Renal cortex interstitium (tissue), 15 donors: ENCODE measurements at places on chromosomes 7 and 10. TPM values are rescaled to one million over a fixed set of nuclear protein-coding genes. Genes with fewer than 3 reads are reported as not detected.

DNA sequence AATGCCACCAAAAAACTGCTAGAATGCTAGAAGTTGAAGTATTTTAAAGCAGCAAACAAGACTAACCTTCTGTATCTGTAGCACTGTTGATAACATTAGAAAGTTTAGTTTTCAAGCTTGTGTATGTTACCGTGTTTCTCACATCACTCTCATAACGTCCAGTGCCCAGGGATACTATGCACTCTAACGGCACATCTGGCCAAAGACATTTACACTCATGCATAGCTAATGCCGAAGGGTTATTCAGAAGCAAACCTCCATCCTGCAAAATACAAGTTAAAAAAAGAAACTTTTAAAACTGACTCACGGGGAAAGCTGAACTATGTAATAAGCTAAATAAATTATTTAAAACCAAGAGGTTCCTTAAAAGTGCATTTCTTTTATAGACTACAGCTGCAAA, 22.9 kb upstream of the NRCAM start:
- DNase-seq = no peak

STEAP2 gene
- 20.4 TPM for polyA plus RNA-seq

DNA sequence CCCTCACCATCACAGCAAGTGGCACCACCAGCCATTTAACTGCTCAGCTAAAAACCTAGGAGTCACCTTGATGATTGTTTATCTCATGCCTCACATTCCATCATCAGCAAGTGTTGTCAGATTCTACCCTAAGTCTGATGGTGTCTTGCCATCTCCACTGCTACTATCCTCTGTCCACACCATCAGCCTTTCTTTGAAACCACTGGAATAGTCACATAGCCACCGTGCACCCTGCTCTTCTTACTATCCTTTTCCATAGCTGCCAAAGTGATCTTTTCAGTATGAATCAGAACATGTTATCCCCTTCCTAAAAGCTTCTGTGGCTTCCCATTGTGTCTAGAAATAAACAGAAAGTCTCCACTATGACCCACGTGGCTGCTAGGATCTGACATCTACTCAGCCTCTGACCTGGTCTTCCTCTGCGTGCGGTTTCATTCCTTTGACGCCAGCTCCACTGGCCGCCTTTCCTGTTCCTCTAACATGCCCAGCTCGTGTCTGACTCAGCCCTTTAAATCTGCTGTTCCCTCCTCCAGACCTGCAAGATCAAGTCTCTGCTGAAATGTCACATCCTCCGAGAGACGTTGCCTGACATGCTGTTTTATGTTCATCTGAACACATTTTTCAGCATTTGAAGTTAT, 16.5 kb upstream of the CHN2 start:
- no peak for DNase-seq

DNA2 gene
- 11.3 TPM for polyA plus RNA-seq

GRCh38 chr7:179948-180694, 12.2 kb upstream of the FAM20C start:
- DNase-seq = no peak

CHAT gene
- polyA plus RNA-seq = not detected

GRCh38 chr7:311131-311680, 21.2 kb downstream of the FOXL3 start:
- DNase-seq = no peak

- no peak for DNase-seq
These were observed 173.9 kb downstream of the ZNF438 start for GRCh38 chr10:30857803-30858202.

DNA sequence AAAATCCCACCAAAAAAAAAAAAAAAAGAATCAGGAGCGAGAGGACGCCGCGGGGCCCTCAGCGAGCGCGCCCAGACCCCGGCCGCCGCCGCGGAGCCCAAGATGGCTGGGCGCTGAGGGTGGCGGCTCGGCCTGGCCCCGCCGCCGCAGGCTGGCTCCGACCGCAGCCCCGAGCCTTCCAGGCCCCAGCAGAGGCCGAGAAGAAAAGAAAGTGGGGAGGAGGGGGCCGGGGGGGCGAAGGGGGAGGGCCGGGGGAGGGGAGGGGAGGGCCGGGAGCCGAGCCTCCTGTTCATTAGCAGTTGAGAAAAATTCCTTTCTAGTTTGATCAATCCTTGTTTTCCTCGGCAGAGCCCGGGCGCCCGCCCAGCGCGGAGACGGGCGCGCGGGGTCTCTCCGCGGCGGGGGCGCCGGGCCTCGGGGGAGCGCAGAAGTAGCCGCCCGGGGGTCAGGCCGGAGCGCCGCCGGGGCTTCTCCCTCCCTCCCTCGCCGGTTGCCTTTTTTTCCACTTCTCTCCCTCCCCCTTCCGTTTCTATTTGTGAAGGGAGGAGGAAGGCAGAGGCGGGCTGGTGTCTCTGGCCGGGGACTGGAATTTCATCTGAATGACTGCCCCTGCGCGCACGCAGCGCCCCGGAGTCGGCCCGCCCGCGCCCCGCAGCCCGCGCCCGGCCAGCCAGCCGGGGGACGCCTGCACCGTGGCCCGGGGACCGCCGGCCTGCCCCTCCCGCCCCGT, 778 bp upstream of the TRIM8 start:
- no peak for DNase-seq

GRCh38 chr10:87642988-87643387, 16.7 kb upstream of the PAPSS2 start:
- DNase-seq = no peak

DNA sequence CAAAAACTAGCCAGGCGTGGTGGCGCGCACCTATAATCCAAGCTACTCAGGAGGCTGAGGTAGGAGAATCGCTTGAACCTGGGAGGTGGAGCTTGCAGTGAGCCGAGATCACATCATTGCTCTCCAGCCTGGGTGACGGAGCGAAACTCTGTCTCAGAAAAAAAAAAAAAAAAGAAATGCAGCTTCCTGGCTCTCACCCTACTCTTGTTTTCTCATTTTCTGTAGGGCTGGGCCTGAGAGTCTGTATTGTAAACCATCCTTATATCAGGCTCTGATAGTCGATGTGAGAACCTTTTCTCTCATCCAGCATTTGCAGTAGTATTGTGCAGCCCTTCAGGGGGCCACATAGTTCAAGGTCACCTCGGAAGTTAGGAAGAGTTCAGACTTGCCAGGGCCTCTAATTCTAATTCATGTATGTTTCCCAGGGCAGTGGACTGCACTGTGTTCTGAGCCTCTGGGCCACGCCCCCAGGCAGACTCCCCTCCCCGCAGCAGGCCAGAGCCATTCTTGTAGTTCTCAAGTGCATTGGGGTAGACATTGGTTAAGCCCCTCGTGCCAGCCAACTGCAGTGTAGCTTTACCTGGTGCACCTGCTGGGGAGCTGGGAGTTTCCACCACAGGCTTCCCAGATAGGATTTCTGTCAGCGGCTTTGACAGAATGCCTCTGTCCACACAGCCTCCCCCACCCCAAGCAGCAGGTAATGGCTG, 38.3 kb upstream of the PDCD4 start:
- DNase-seq = no peak

DNA sequence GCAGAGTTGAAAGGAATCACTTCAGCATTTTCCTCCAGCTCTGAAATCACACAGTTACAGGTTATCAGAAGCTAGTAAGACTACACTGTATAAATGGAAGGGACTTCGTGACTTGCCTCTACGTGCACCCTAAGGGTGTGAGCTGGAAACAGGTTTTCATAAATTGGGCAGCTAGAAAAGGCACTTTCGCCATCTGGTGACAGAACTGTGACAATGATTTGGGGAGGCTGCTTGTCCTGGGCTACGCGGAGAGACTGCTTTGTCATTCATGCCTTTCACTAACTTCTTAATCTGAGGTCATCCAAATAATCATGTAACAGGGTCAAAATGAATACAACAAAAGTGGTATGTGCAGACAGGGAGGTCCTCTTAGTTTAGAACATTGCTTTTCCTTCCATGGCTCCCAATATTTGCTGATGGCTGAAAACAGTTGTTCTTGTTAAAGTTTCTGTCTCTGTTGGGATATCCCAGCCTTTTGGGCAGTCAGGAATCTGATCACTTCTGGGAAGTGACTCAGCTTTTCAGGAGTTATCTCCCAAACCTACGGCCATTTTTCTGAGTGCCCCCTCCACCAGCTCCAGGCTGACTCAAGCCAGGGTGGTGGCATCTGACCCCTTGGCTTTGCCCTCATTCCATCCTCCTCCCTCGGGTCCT, 17.8 kb downstream of the VWC2 start:
- no peak for DNase-seq

DNA sequence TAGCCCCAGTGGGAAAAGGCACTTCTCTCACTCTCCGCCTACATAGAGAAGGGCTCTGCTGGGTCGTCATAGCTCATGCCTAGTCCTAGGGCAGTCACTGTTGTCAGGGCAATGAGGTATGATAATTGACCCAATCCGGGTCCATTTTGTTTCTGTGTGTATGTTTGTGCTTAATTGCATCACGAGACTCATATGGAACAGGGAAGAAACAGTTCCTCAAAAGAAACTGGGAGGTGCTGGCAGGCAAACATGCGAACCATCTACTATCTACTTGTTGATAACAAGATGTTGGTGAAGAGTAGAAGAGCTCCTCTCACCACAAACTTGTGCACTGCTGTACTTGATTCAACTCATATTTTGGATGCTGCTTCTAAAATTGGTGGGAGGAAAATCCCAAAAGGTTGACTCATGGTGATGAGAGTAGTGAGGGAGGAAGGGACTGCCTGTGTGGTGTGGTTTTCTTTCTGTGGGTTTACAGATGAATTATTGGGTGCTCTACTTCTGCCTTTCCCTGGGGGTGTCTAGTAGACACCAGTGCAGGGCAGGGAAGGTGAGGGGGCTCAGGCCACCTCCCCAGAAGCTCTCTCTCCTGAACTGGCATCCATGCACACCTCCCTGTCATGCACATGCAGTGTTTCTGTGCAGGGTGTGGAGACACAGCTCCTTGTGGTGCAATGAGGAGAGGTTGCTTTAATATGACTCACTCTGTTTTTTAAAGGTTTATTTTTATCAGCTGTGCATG, 29.4 kb downstream of the LSMEM1 start:
- no peak for DNase-seq

DNA sequence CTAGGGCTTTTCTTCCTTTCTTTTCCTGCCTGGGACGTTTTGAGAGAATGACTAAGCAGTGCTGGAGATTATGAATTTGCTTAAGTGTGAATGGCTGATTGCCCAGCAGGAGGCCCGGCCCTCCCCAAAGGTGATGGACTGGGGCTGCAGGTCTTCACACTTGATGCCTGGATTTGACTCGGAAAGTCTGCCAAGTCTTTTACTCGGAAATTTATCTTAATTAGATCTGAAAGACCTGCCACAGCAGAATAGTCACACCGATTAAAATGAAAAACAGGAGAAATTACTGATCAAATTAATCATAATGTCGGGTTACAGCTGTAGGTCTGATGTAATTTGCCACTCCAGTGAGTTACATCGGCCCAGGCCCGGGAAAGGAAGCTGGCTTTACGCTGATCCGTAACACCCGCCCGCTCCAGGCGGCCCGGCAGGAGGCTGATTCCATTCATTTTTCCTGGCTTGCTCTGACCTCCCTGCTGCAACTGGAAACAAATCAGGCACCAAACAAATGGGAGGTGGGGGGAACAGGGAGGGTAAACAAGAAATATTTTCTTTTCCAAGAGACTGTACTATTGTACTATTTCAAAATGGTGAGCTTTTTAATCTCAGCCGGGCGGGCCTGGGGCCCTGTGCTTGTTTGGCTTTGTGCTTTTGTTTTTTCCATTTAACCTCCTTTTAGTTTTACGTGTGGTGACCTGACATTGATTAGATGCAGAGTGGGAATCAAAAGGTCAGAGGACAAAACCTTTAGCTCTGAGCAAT, 212.4 kb upstream of the YAE1 start:
- DNase-seq = peak; percentile 79

LIPK gene
- not detected for polyA plus RNA-seq

SBDS gene
- 105 TPM for polyA plus RNA-seq

DNA sequence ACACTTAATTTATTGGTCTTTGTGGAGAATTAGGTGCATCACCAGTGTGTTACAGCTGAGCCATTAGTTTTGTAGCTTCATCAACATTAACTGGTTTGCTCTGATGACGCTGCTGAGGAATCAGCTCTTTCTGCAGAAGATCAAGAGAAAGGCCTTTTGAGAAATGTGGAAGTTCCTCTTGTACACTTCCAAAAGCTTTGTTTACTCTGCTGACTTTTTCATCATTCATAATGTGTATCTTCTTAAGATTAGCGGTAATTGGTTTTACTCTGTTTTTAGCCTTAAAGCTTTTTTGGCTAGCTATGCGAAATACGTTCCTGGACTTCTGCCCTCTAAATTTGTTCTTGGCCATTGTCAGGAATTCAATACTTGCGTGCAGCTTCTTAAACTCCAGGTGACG, 8.2 kb upstream of the PHYH start:
- DNase-seq = no peak

GDF10 gene
- polyA plus RNA-seq = 1.5 TPM

DNA sequence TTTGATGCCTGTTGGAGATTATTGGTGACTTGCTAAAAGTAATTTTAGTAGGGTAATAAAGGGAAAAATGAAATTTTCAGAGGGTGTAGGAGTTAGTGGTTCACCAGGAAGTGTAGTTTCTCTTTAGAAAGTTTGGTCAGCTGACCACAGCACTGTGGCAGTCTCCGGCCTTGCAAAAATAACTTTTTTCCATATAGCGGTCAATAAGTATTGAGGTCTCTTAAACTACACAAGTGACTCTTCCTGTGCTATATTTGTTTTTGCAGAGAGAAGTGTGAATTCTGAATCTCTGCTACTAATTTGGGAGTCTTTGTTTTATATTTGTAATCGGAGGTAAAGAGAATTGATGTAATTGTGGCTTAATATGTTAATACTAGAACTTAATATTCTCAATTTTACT, 24.3 kb downstream of the PTPN12 start:
- no peak for DNase-seq

GRCh38 chr10:12481924-12482323, 132.6 kb downstream of the CAMK1D start:
- DNase-seq = no peak

PVRIG gene
- polyA plus RNA-seq = 6.6 TPM

DNA sequence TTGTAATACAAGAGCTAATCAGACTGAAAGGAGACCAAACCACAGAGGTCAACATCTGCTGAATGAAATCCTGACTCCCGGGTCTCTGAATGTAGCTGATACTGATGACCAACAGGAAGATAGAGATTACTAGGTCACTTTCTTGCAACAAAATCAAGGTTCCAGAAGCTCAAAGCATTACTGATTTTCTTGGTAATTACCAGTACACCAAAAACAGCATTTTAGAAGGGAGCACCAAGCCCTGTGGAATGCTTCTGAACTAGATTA, 177.7 kb downstream of the SLC25A13 start:
- no peak for DNase-seq

TMEM236 gene
- 0.29 TPM for polyA plus RNA-seq
